ENCODE measurements at places on chromosomes 5 and 9.

- no peak for DNase-seq
These were observed 74.6 kb downstream of the NUDT12 start for GRCh38 chr5:103487822-103488493.

DNA sequence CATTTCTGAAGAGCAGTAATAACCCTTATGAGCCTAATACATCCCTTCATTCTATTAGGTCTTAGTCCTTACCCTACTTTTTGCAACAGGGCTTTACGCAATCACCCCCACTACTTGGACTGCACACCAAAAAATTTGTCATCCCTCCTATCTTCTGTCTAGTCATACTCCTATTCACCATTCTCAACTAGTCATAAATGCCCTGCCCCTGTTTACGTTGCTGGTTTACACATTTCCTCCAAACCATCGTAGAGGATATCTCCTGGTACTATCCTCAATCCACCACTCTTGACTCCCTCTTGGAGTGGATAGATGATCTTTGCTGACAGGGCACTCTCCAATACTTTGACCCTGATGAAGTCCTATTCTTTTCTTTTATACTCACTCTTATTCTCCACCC, 98.2 kb upstream of the CCNG1 start:
- DNase-seq, result no peak

- no peak for DNase-seq
These were observed 148.1 kb downstream of the ATG10 start for GRCh38 chr5:82119889-82120288.

DNA sequence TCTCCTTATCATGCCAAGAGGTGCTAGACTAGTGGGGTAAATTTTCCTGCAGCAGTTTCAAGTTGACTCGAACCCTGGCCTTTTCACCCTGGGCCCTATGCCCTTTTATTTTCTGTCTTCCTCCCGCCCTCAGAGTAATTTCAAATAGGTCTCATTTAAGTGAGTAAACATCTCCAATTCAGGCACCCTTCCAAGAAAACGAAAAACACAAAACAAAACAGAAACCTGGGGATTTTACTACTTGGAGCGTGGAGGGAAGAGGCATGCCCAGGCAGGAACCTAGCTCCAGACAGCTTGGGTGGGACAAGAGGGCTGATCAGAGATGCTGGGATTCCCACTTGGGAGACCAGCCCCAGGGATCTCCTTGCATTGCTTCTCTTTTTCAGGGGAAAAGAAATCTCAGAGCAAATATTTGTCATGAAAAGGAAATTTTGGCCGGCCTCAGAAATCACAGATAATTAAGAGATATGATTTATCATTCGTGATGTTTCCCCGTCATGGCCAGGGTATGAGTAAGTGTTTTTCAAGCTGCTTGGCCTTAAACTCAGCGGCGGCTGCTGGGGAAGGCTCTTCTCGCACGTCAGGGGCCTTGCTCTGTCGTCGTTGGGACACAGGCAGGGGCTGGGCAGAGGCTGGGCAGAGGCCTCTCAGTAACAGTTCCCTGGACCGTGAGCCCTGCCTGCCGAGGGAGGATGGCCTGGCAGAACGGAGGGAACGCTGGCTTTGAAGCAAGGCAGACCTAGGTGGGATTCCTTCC, 248.6 kb upstream of the KLF4 start:
- DNase-seq, result peak; percentile 62

DNA sequence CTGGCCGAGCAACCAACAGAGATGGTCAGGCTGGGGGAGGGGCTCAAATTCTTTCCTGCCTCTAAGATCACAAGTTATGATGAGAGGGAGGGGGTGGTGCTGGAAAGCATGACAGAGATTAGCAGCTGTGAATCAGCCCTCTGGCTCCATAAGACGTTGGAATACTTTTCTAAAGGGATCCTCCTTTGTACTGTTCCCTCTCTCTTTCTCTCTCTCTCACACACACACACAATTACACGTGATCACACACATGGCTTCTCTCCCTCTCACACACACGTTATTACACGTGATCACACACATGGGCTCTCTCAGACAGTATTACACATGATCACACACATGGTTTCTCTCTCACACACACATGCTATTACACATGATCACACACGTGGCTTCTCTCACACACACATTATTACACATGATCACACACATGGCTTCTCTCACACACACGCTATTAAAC, at the start of gene SLC45A2:
Gene SLC45A2 (minus strand): TSS at position 23 of the 454 bp plus-strand sequence. CDS start 110 bp downstream, outside the sequence.
- peak; percentile 54 for DNase-seq

- no peak for DNase-seq
These were observed 37.6 kb downstream of the TMEM245 start for GRCh38 chr9:109082091-109082620.

GRCh38 chr9:131625790-131626670, 80.7 kb downstream of the PRRT1B start:
- DNase-seq, result no peak

DNA sequence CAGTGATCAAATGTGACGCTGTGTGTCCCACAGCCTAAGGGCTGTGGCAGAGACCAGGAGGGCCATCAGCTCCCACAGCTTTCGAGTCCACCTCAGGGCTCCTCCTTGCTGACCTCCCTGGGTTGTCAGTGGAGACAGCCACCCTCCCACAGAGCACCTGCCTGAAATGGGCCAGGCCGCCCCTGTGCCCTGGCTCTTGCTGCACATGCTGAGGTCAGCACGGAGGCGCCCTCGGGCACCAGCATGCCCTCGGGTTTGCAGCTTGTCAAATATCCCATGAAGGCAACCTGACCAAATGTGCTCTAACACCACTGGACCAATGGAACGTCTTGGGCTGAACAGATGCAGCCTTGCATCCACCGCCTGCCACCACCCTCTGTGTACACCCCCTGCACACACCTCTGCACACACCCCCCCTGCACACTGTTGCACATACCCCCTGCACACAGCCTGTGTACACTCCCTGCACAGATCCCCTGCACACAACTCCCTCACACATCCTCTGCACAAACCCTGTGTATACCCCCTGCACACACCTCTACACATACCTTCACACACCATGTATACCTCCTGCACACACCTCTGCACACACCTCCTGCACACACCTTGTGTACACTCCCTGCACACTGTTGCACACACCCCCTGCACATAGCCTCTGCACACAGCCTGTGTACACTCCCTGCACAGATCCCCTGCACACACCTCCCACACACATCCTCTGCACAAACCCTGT, 2.0 kb upstream of the CEP72 start:
- no peak for DNase-seq

- DNase-seq, result no peak
These were observed 177.4 kb downstream of the FER start for GRCh38 chr5:108925073-108925472.

GRCh38 chr5:177162379-177162778, 28.8 kb downstream of the NSD1 start:
- DNase-seq, result no peak

GRCh38 chr9:115944166-115944948, 209.2 kb upstream of the PAPPA start:
- peak; percentile 96 for DNase-seq

GRCh38 chr5:8912106-8912505, 633.8 kb downstream of the SEMA5A start:
- peak; percentile 46 for DNase-seq

DNA sequence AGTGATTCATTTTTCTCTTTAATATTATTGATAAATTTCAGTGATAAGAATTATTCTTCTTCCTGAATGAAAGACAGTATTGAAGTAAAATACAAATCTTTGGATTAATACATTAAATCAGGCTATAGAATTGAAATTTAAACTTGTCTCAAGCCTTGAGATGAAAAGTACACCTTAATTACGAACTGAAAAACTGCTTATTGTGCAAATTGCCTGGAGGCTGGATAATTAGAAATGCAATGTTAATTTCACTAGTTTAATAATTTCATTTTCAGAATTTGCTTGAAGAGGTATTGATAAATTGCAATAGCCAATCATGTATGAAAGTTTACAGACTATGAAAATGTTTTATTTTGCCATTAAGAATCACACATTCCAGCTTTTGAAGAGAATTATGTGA, 11.0 kb upstream of the CCNH start:
- DNase-seq, result no peak

- DNase-seq, result no peak
These were observed 58.4 kb downstream of the HABP4 start for GRCh38 chr9:96508227-96508940.

GRCh38 chr5:103245761-103246160, 12.8 kb upstream of the MACIR start:
- no peak for DNase-seq

DNA sequence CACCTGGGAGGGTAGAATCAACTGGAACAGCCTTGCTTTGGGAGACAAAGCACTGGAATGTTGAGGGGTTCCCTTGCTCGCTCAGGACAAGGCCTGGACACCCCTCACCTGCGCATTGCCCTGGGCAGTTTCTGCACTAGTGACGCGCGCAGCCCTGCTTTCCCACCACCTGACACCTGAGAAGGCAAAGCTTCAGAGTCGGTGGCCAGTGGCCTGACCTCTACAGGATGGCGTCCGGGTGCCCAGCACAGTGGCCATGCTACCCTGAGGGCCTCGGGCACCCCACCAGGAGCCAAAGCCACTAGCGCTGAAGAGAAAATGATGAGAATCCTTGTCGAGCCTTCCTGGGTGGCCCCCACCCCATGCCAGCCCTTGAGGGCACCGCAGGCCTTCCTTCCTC, 161.3 kb downstream of the OLFM1 start:
- no peak for DNase-seq

GRCh38 chr9:764105-764524, 77.4 kb upstream of the DMRT1 start:
- peak; percentile 77 for DNase-seq

GRCh38 chr9:14908295-14909180, 1.7 kb downstream of the FREM1 start:
- DNase-seq, result no peak

- DNase-seq, result peak; percentile 93
These were observed 67.8 kb downstream of the LHX2 start for GRCh38 chr9:124079176-124079925.

DNA sequence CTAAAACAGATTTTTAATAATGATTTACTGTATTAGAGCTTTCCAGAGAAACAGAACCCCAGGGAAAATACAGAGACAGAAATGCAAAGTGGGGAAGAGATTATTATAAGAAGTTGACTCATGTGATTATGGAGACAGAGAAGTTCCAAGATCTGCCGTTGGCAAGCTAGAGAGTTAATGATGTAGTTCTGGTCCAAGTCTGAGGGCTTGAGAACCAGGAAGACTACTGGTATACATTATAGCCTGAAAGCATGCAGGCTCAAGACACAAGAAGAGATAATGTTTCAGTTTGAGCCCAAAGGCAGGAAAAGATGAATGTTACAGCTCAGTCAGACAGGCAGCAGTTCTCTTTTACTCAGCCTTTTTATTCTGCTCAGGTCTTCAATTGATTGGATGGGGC, 98.8 kb upstream of the NFIL3 start:
- DNase-seq, result no peak

- DNase-seq, result no peak
These were observed 144.4 kb downstream of the KCTD16 start for GRCh38 chr5:144315026-144315425.

DNA sequence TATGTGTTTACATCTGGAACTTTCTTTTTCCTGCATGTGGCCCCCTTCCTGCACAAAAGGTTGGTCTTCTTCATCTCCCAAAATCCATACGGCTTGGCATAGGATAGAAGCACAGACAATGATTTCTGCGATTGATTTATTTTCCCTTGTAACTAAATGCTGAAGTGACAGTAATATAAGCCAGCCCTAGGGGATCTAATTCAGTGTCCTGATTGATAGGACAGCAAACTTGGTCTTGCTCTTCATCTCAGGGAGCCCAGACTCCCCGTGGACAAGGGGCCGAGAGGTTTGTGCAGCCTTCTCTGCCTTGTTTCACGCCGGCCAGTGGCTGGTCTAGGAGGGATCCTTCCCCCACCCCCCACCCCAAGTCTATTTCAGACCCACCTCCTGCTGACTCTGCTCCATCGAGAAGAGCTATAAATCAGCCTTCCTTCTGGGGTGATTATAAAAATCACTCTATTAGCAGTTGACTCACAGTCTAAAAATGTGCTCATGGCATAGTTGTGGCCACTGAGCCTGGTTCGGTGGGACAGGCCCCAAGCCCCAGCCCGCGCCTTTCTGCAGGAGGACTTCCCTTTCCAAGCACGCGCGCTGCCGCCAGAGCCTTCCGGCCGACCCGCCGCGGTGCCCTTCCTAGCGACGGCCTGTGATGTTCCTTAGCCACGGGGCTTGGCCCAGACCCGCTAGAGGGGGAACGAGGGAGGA, 89.8 kb upstream of the COL5A1 start:
- peak; percentile 99 for DNase-seq
